ENCODE measurements at places on chromosomes 6 and 20.
A peak's percentile ranks its signal among the peaks of the same experiment; 100 is the strongest.

DNA sequence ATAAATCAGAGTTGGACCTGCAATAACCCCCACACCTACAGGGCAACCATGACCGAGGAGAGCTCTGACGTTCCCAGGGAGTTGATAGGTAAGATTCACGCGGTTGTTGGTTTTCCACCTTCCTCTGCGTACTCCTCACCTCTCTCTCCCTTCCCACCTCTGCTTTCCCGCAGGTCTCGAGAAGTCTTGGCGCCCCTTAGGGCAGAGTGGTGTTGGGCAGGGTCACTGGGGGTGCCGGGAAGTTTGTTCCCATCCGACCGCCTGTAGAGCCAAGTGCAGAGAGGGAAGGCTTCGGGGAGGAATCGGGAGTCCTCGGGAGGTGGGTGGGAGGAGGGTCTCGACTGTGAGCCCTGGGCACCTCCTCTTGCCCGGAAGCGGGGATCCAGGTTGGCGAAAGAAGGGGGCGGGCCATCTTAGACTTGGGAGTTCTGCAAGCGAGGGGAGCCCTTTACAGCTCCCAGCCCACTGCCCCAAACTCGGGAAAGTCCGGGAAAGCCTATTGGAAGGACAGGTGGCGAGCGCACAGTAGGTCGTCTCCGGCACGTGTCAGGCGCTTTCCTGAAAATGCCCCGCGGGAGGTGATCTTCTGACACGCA is 672 bp downstream of the CARMIL1 start:
- peaks cover 43% of the 10 kb centered on the region for H3K27me3 ChIP-seq
- H3K4me1 ChIP-seq: peaks cover 16% of the 10 kb centered on the region
- H3K4me3 ChIP-seq: peak overlapping the region; percentile 63

DNA sequence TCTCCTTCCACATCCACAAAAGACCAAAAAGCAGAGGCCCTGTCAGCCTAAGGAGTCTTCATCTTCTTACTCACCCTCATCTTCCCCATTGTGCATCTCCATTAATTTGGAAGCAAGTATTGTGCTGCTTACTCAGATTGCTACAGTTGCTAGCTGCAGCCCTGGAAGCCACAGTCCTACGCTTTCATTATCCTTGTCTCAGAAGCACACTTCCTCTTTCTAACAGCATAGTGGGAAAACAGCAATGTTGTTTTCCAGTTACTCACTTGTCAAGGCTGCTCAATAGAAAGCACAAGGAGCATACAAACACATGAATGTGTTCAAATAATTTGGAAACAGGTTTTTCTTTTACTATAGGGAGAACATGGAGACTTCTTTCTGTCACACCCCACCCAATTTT is 76.6 kb upstream of the RBM24 start:
- H3K4me3 ChIP-seq: no peak overlapping the region
- no peaks in the 10 kb centered on the region for H3K27me3 ChIP-seq
- no peak for DNase-seq
- H3K36me3 ChIP-seq: no peaks in the 10 kb centered on the region
- no peaks in the 10 kb centered on the region for H3K4me1 ChIP-seq

- H3K4me1 ChIP-seq: no peaks in the 10 kb centered on the region
- H3K27me3 ChIP-seq: no peaks in the 10 kb centered on the region
- H3K36me3 ChIP-seq: no peaks in the 10 kb centered on the region
- no peak for DNase-seq
These were observed 66.0 kb downstream of the HS3ST5 start for GRCh38 chr6:114276783-114277182.

GRCh38 chr20:32707691-32708581 is 34.2 kb upstream of the C20orf203 start:
- no peak overlapping the region for H3K4me3 ChIP-seq
- DNase-seq: no peak
- H3K36me3 ChIP-seq: peaks cover 35% of the 10 kb centered on the region
- no peak overlapping the region for H3K27ac ChIP-seq
- no peaks in the 10 kb centered on the region for H3K4me1 ChIP-seq

DNA sequence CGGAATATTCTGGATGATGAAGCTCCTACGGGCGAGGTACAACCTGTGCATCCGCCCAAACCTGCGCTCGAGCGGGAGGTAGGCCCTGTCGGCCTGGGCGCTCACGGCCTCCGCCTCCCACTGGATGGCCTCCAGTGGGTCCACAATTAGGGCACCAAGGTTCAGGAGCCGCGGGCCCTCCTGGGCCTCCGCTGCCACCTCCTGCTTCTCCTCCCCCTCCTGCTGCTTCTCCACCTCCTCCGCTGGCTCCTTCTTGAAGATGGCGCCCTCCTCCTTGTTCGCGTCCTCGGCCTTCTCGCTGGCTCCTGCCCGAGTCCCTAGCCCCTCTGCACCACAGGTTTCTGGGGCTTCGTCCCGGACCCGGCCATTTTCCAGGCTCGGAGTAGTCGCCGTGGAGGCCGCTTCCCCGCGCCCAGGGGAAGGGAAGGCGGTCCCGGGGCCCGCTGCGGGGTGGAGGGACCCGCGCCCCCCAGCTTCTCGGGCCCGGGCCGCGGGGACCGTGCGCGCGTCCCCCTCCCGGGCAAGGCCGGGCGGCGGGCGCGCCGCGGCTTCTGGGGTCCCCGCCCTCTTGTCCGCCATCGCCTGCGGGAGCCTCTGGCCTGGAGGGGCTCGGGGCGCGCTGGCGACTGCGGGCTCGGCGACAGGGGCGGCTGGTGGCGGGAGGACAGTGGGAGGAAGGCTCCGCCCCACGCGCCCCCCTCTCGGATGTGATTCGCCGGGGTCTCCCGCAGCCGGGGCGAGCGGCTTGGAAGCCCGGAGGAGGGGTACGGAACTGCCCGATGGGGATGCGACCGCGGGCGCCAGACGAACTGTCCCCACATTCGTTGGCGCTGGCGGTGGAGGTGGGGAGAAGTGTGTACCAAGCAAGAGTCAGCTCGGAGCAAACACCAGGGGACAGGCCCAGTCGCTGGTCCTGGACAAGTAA is 17.6 kb downstream of the PLAGL2 start:
- peaks cover 22% of the 10 kb centered on the region for H3K36me3 ChIP-seq
- DNase-seq: peak; percentile 69
- H3K27ac ChIP-seq: peak overlapping the region; percentile 70
- H3K4me3 ChIP-seq: peak overlapping the region; percentile 35

Measured in DND-41 (cell line).